GM12891 (cell line): ENCODE measurements at places on chromosomes 7 and 10.
A peak's percentile ranks its signal among the peaks of the same experiment; 100 is the strongest.

DNA sequence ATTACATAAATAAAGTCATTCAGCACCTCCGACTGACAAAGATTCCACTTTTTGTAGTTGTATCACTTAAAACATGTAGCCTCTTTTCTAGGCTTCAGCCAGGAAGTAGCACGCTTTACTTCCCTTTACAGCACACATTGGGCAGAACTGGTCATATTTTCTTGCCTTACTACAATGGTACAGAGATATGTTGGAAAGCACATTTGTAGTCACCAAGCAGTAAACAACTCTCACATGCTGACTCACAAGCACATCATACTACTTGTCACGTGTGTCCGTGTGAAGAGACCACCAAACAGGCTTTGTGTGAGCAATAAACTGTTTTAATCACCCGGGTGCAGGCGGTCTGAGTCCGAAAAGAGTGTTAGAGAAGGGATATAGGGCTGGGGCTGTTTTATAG, 1071.8 kb downstream of the DNAJB9 start:
- DNase-seq = no peak

DNA sequence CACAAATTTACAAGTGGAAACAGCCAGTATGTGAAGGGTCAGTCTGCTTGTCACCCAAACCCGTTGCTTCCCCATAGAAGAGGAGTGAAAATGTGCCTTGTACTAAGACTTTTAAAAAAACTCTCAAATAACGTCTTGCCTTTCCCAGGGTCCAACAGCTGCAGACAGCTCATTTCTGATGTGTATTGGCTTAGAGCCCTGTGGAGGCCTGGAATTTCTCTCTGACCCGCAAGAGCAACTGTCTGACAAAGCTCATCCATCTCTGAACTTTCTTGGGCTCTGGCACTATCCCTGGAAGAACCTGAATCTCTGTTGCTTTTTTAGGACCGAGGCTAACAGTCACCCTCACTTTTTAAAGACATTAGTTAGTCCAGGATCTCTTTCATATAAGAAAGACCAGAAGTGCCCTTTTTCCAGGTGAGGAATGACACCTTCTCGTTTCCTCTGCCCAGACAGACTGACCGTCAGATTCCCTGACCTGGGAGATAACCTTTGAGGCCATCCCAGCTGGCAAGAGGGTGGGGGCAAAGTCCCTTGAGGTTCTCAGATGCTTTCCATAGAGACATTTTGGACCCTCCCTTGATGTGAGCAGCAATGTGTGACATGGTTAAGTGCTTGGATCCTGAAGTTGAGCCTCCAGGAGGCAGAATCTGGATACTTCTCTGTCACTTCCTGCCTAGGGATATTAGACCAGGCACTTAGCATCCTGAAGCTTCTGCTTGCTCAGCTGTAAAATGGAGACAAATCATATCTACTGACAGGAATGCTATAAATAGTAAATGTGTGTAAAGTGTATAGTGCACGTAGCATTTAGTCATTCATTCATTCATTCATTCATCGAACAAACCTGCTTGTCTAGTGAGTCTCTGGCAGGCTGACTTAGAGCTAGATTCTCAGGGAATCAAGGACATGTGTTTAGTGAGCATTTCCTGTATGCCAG, 4.5 kb upstream of the NODAL start:
- no peak for DNase-seq

- DNase-seq = no peak
These were observed 43.5 kb upstream of the PFKP start for GRCh38 chr10:3023892-3024291.

GRCh38 chr10:58631715-58632114, 119.0 kb downstream of the BICC1 start:
- no peak for DNase-seq

DNA sequence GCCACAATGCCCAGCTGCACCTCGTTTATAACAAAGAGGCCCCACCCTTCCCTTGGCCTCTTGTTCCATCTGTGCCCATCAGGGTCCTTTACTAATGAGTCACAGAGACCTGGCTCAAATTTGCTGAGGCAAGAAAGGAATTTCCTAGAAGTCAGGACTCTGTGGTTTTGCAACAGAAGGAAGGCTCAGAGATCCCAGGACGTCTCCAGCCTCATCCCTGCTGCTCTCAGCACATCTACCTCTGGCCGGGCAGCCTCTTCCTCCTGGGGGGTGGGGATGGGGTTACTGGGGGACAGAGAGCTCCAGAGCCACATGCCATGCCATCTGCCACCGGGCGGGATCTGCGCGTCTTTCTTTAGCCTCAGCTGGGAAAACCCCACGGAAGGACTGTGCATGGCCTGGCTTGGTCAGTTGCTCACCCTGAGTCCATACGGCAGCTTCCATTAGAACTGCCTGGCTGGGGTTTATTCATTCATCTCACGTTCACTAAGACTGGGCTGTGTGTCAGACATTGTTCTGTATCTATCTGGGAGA, 41.9 kb upstream of the PSMG3 start:
- no peak for DNase-seq

DNA sequence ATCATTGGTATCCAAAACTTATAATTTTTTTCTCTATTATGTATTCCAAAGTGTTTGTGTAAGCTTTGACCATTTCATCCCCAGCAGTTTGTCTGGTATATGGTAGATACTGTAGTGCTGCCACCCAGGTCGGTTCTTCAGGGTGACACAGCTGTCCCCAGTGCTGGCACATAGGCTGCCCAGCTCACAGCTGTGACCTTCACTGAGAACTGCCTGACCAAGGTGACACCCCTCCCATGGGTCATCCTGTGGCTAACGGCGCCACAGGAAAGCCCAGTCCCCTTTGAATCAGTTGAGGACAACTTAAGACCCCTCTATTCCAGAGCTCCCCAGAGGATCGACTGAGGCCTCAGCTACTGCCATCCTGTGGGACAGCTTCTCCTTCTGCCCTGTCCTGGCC, 644.2 kb upstream of the FOXK1 start:
- no peak for DNase-seq

- no peak for DNase-seq
These were observed 1.9 kb downstream of the OGA start for GRCh38 chr10:101816376-101816775.

GRCh38 chr10:11286261-11286852, 268.7 kb downstream of the CELF2 start:
- DNase-seq = peak; percentile 59

GRCh38 chr10:14601872-14602725, 172.6 kb downstream of the FAM107B start:
- peak; percentile 29 for DNase-seq

DNA sequence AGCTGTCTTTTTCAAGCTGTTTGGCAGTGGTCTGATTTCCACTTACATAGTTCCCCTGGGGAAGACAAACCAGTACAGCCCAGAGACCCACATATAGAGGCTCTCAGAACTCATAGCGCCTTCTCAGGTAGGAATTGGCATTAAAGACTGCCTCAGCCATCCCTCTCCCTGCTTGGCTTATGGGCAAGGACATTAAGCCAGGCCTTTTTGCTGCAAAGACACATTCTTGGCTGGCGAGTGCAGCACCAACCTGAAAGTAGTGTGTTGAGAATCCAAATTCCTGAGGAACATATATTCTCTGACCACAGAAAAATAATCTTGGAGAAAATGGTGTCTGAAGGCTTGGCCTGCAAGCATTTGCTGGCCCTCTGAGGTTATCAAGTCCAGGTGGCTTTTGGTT, 39.2 kb upstream of the HPS1 start:
- no peak for DNase-seq

DNA sequence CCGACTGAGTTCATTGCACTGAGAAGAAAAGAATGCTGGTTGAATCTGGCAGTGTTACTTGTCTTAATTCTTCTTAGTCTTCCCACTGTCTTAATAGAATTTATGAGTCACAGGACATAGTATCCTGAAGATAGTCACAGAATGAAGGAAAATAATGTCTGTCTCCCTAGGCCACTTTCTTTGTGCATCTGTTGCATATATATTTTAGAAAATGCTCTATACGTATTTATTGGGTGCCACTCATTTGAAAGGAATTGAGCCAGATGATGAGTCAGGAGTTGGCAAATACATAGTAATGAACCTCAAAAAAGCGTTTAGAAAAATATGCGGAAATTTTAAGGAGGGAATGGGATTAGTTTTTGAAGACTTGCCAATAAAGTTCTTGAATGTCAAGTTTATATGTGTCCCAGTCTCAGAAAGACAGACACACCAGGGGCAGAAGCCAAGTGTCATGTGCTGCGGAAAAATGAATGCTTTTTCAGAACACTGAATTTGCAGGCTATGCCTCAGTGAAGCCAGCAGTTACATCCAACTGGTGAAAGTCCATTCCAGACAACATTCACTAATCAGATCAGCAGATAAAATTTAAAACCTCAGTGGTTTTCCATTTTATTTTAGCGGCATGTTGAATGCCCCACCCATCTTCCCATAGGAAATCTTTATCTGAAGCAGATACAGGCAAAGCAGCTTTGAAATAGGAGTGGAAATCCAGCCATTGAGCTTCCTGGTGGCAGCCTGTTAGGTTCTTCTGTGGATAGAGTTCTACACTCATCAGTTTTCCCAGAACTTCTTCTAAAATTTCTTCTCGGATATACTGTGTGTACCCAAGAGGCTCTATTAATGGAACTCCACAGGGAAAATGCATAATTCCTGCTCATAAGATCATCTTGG, 308.4 kb downstream of the BICC1 start:
- no peak for DNase-seq

DNA sequence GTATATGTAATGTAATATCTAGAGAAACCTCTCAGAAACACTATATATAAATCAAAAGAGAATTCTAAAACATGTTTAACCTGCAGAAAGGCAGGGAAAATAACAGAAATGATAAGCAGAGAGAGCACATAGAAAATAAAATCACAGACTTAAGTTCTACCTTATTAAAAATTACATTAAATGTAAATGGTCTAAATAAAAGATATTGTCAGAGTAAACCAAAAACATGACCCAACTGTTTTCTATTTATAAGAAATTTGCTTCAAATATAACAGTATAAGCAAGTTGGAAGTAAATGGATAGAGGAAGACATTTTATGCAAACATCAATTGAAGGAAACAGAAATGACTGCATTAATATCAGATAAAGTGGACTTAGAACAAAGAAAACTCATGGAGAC, 43.4 kb downstream of the HECTD2 start:
- no peak for DNase-seq

- DNase-seq = no peak
These were observed 146.4 kb downstream of the RGS10 start for GRCh38 chr10:119396008-119396708.

- DNase-seq = no peak
These were observed 1.9 kb downstream of the LRRC72 start for GRCh38 chr7:16528520-16528919.

GRCh38 chr10:122363722-122364463, 10.6 kb upstream of the PLEKHA1 start:
- DNase-seq = no peak

- no peak for DNase-seq
These were observed 227.0 kb downstream of the TRIL start for GRCh38 chr7:28731092-28731658.
